ENCODE measurements at places on chromosomes 2 and 18.

DNA sequence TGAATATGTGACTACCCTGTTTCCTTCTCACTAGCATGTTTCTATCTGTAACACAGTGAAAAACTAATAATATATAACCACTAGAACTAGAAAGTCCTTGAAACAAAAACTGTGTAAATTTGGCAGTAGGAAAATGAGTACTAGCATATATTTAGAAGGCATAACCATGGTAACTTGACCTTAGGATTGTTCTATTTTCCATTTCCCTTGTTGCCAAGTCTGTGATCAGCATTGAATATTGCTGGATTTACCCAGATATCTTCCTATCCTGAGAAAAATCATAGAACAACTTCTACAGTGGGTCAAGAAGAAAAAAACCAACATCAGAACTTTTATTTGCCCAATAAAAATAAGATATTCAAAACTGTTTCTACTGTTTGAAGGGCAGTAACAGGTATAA lies 563.9 kb upstream of the NRXN1 start:
- no peak for DNase-seq

DNA sequence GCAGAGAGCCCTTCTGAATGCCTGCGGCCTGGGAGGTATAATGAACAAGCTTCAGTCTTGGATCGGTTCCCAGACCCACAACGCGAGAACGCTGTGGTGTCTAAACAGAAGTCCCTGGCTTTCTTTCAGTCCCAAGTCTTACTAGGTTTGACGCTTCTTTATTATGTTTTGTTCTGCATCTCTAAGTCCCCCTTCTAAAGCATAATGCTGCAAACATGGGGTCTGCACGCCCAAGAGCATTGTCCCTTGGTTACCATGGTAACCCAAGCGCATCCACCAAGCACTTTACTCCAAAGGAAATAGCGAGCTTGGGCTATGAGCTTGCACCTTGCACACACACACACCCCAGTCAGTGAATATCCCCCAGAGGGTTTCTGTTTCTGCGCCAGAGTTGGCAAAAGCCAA lies 193.7 kb downstream of the INO80D start:
- no peak for DNase-seq

- no peak for DNase-seq
Measured at GRCh38 chr2:210998334-210998733, 441.9 kb downstream of the CPS1 start.

GRCh38 chr2:77101796-77102452 lies 420.3 kb downstream of the LRRTM4 start:
- DNase-seq: no peak

- no peak for DNase-seq
Measured at GRCh38 chr2:40123746-40124145, 328.1 kb downstream of the SLC8A1 start.
